ENCODE measurements at places on chromosomes 7 and 10.

DNA sequence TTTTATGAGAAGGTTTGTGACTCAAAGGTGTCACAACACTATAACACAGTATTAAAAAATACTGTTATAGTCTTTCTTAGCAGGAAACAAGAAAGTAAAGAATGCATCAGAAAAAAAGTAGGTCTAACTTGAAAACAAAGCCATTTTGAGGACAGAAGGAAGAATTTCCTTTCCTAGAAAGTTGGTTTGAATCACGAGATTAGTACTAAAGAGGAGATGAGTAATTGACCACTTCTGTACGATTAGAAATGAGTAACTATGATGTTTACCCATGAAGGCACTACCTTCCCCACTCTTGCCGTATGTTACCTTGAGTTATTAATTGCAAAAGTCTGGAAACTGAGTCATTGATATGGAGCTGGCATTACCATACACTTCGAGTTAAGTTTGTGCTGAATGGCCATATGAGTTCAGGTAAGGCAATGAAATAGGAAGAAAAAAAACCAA, 65.2 kb downstream of the FAM185A start:
- peak; percentile 80 for DNase-seq

DNA sequence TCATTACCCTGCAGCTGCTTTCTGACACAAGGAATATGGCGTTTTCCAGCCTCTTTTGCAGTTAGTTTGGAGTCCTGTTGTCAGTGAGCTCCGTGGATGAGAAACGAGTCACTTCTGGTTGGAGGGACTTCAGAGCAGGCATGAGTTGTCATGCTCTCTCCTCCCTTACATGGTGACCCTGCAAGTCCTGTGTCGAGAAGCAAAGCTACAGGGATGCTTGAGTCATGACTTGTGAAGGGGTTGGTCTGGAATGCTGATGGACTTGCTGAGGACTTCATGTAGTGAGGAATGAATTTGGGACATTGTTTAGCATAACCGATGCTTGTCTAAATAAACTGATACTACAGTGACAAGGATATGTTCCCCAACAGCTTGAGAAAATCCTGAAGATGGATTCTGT, 108.8 kb downstream of the ADCYAP1R1 start:
- DNase-seq = no peak

DNA sequence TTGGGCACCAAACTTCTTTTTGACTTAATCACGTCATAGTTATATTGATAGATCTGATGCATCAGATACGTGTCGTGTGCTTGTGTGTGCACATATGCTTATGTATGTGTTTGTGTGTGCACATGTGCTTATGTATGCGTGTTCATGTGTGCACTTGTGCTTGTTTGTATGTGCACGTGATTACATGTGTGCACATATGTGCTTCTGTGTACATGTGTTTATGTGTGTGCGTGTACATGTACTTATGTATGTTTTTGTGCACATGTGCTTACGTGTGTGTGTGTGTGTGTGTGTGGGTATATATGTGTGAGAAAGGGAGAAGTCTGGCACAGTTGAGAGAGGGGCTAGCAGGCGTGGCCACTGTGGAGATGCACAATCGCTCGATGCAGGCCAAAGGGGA, 173.4 kb downstream of the WDR37 start:
- DNase-seq = no peak

DNA sequence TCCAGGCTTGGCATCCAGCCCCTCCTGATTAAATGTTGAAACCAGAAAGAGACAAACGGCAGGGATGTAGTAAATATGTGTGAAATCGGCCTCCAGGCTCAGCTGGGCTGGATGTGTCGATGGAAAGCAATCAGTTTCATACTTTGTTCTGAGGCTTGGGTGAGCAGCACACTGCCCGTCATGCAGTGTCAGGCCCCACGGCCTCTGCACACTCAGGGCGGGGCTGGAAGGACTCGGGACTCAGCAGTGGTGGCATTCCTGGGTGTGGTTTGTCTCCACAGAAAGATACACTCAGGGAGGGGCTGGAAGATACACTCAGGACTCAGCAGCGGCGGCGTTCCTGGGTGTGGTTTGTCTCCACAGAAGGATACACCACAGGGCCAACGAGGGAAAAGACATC, 22.0 kb downstream of the ADGRA1 start:
- DNase-seq = no peak

GRCh38 chr10:15518250-15518649, 147.2 kb upstream of the FAM171A1 start:
- peak; percentile 34 for DNase-seq

DNA sequence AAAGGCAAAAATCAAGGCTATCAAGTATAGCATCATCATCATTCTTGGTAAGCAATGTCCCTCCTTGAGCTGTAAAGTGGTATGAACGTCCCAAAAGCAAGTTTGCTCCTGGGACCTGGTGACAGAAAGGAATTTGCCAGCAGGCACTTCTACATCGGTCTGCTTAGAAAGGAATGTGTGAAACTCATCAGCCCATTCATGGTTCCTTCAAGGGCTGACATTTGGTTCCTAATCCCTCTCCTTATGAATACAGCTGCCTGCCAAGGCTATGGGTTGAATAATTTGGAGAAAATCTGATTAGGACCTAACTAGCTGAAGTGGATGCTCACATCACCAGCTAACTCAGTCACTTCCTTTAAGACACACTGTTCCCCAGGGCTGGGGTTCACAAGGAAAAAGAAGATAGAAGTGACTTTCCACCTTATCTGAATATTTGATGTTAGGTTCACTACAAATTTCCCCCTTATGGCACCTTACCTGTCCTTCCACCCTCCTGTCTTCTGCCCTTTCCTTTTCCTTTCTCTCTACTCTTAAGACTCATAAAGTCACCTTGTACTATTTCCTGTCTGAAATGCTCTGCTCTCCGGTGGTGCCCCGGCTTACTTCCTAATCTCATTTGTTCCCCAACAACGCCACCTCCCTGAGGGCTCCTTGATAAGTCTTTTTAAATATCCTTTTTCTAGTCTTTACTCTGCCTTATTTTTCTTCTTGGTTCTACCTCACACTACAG, 187.1 kb downstream of the NPSR1 start:
- DNase-seq = no peak

DNA sequence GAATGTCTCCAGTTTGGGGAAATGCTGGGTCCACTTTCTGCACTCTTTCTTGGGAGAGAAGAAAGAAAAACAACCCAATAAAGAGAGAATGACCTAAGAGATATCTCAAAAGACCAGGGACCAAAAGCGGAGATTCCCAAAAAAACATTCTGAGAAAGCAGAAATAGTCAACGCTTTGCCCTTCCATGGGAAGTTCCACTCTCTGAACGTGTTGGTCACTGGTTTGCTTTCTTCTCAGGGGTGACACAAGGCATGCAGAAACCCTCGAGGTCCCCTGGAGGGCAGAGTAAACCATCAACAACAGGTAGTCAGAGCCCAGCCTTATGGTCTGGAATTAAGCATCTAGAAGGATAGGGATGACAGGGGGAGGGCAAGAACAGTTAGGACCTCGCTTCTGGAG, 26.2 kb upstream of the AOAH start:
- DNase-seq = no peak

DNA sequence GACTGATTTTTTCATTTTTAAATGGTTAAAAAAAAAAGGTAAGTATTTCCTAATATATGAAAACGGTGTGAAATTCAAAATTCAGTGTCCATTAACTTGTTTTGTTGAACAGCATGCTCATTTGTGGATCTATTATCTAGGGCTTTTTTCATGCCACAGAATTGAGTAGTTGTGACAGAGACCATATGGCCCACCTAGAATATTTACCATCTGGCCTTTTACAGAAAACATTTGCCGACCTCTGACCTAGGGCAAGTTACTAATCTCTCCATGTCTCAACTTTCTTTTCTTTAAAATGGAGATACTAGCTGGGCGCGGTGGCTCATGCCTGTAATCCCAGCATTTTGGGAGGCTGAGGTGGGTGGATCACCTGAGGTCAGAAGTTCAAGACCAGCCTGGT, 41.3 kb downstream of the GRK5 start:
- DNase-seq = no peak

DNA sequence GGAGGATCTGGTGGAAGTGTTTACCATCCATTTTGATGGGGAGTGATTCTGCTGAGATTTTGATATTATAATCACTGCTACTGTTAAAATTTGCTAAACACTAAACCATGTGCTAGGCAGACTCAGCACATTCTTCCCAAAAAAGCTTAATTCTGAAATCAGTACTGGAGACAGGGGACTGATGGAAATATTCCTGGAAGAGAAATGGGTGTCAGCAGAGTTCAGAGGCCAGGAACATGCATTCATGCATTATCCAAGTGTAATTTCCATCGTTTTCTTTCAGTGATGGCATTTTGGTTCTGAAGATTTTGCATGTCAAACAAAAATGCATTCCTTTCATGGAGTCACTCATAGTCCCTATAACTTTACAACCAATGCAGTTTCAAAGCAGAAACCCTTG, 79.0 kb downstream of the CDCA7L start:
- no peak for DNase-seq

Measured in HT1080 (cell line).